Hippocampal formation (tissue), 2 donors: ENCODE measurements at places on chromosomes 7 and 10.

- no peak for DNase-seq
These were observed 215.3 kb upstream of the ZNF32 start for GRCh38 chr10:43863859-43864591.

DNA sequence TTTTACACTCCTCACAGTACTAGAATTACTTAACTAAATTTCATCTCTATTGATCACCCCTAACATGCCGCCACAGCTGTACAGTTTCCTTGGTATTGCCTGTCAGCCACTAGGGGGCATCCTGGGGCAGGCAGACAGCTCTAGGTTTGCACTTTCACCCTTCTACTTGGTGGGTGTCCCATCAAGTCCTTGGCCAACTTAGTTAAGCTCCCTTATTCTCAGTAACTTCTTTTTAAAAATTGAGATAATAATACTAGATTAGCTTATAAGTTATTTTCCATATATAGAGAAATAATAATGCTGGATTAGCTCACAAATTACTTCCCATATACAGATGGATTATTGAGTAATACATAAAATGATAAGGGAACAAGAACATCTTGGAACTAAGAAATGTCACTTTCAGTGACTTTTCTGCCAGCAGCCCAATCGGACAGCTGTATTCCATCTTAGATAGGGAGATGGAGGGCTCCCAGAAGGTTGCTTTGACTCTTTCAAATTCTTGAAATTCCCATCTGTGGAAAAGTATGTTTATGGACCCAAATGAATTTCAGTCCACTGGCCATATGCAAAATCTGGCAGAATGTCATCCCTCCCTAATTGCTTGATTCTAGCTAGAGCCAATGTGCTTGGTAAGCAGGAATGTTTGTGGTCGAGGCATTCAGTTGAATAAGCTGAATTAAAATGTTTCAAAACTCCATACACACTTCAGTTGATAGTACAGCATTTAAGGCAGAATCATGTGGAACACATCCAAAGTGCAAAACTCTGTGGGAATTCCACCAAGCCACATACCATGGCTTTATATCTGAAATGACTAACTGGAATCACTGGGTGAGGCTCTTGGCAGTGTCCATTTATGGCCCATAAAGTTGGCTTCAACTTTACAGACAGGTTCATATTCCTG lies 309.7 kb downstream of the CSTF2T start:
- no peak for DNase-seq

DNA sequence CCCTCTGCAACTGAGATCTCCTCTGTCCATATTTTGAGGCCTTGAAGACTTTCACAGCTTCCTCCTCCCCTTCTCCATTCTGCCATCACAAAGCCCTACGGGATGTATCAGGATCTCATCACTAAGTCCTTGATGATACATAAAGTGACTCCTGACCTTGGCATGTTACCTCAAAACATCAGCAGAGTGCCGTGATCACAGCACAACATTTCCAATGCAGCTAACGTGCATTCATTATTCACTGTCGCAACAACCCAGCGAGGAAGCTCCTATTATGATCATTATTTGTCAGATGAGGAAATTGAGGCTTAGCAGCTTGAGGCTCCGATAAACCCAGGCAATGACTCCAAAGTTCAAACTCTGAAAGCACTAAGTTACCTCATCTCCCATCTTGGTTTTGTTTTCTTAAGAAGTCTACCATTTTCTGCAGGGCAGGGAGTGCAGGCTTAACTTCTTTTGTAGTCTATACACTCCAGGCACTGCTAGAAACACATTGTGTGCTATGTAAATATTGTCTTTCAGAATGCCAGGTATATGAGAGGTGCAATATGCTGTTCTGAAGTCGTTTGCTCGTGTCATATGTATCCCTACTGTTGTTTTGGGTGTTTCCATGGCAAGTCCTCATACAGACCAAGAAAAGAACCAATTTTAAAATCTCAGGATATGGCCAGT lies 80.6 kb upstream of the C1QL3 start:
- no peak for DNase-seq

DNA sequence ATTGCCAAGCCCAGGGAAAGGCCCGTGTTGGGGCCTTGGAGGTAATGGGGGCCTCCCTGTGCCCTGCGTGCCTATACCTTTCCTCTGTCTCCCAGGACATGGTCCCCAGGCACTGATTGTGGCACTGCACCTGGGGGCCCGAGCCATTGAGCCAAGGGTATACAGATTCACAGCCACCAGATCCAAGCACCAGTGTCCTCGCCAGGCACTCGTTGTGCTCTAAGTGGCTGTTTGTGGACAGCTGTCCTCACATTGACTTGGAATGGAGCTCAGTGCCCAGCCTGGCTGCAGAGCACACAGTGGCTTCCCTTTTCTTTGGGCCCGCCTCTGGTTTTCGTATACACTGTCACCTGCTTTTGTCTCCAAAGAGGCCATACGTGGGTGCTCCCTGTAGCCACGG lies 72.0 kb upstream of the BTBD16 start:
- DNase-seq, result no peak

- DNase-seq, result no peak
These were observed 21.8 kb downstream of the NET1 start for GRCh38 chr10:5434017-5434753.

DNA sequence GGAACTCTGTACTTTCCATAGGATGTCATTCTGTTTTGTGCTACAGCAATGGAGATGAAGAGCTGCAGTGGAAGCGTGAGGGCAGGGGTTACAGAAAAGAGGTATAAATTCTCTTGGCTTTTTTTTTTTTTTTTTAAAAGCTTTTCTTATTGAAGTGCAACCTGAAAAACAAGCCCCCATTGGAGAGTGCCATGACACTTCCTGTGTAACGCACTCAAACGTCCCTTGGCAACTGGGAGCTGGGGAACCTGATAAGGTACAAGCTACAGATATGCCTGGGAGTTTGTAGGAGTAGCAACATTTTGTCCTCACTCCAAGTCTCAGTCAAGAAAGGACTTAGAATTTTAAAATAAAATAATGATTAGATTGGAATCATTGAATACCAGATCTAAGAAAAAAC lies 512.1 kb downstream of the RPS24 start:
- DNase-seq, result no peak

GRCh38 chr10:61971003-61971325 lies 69.5 kb downstream of the ARID5B start:
- no peak for DNase-seq

DNA sequence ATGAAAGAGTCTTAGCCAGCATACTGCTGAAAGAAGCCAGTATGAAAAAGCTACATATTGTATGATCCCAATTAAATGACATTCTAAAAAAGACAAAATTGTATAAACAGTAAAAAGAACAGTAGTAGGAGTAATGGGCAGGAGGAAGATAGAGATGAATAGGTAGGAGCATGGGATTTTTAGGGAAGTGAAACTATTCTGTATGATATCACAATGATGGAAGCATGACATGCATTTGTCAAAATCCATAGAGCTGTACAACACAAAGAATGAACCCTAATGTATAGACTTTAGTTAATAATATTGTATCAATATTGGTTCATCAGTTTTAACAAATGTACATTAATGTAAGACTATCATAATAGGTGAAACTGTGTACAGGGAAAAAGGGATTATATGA lies 147.9 kb downstream of the IMMP2L start:
- DNase-seq, result no peak

- DNase-seq, result peak; percentile 22
These were observed 24.0 kb downstream of the ZPBP start for GRCh38 chr7:50068850-50069551.

DNA sequence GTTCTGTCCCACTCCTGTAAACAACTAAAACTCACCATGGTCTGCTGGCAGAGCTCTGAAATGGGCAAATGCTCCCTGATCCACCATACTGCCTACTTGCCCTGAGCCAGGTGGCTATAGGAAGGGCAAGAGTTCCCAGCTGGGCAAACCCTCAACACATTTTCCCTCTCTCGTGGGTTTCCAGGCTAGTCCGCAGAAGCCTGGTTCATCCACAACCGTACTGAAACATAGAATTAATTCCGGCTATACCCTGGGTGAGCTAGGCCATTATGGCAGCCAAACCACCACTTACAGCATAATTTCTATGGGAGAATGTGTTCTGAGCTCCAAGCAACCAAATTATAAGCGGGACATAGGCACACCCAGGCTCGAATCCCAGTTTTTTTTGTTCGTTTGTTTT lies 20.1 kb upstream of the DDIT4 start:
- DNase-seq, result no peak

DNA sequence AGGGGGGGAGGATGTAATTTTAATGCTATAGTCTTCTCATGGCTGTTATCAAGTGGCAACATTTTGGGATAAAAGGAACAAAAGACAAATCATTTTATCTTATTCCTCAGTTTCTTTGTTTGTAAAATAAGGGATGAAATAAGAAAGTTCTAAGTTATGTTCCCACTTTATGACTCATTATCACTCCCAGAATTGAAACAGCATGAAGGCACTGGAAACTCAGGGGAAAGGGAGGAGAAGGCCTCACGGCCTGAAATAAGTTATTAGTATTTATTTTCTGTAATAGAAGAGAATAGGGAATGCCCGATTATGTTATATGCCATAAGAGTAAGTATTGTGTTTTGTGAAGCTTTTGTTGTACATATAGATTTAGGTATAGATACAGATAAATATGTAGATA lies 85.0 kb upstream of the NAMPT start:
- no peak for DNase-seq

DNA sequence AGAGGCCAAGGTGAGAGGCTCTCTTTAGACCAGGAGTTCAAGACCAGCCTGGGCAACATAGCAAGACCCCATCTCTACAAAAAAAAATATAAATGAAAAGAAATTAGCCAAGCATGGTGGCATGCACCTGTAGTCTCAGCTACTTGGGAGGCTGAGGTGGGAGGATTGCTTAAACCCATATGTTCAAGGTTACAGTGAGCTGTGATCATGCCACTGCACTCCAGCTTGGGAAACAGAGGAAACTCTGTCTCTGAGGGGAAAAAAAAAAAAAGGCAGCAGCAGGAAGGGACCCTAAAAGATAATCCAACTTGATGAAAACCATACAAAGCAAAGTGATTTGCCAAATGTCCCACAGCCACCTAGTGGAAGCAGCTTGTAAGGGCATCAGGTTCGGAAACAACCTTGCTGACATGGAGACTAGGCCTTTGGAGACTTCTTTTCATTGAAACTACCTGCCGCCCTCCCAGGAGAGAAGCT lies 15.6 kb upstream of the PBLD start:
- DNase-seq, result no peak

DNA sequence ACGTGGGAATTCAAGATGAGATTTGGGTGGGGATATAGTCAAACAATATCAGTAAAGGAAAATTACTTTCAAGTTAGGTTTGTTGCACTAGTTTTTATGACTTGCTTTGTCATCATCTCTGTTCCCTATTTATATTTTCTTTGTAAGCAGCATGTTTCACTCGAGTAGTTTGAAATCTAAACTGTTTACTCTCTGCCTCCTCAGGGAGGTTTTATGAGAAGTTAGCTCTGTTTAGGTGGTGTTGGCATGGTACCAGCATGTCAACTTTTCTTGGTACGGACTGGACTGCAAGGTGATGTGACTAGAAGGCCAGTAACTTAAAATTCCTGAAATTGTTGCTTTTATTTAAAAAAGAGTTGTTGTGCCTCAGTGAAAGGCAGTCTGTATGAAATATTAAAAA lies 59.2 kb upstream of the MTPN start:
- DNase-seq, result no peak

- no peak for DNase-seq
These were observed 57.3 kb downstream of the INPP5F start for GRCh38 chr10:119782981-119783664.

DNA sequence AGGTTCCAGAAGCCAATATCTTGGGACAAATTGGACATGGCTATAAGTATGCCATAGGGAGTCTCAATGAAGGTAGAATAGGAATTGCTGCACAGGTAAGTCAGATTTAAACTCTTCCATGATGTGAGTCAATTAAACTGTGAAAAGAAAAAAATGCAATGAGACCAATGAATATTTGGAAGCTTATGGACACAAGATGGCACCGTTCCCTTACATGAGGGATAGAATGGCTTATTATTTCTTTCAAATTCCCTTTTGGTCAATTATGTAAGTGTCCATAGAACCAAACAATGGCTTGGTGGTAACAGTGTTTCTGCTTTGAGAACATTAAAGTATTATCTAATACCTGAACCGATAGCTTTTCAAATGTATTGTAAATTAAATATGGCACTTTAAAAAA lies 35.6 kb downstream of the ACADSB start:
- DNase-seq, result peak; percentile 32

DNA sequence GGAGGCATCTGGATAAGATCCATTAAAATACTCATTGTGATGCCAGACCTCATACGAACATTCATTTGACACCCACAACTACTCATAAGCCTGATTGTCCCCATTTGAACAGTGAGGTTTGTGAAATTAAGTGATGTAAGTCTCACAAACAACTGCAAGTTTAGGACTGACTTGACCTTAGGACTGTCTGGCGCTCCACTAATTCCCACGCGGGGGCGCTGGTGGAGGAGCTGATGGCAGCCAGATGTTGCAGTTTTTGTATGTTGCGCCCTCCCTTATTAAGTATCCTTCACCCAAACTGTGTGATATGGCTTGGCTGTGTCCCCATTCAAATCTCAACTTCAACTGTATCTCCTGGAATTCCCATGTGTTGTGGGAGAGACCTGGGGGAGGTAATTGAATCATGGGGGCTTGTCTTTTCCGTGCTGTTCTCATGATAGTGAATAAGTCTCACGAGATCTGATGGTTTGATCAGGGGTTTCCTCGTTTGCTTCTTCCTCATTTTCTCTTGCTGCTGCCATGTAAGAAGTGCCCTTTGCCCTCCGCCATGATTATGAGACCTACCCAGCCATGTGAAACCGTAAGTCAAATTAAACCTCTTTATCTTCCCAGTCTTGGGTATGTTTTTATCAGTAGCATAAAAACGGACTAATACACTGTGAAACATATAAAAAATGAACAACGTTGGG lies 20.3 kb upstream of the TIAL1 start:
- no peak for DNase-seq

DNA sequence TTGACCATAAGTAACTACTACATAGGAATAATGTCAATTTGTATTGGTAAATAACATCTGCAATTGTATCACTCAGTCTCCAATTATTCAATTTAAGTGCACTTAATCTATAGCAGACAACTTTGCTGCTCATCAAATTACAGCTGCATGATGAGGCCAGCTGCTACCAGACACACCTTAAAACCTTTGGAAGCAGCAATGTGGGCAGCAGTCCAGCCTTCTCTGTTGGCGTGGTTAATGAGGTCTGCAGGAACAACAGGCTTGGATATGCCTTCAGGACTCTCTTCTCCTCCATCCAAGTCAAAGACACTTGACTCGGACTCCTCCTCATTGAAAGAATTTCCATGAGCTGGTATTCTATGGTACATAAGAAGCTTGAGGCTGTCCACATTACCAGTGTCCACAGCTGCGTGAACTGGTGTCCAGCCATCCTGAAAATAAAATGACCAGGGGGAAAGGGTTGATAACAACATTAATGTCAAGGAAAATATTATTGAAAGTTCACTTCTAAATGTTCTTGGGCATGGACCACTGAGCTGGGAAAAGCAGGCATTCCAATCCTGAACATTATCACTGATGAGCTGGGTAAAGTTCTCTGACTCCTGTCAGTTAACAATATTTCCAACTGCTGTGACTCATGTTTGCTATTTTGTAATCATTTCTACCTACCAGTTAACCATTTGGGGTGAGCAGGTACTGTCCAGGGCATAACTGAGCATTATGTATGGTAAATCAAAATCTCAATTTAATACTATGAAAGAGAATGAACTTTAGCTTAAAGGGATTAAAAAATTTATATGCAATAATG lies 95.7 kb downstream of the CTTNBP2 start:
- no peak for DNase-seq
